ENCODE measurements at places on chromosomes 2 and 18.

- DNase-seq, result no peak
These were observed 20.0 kb upstream of the SLC8A1 start for GRCh38 chr2:40471866-40472265.

DNA sequence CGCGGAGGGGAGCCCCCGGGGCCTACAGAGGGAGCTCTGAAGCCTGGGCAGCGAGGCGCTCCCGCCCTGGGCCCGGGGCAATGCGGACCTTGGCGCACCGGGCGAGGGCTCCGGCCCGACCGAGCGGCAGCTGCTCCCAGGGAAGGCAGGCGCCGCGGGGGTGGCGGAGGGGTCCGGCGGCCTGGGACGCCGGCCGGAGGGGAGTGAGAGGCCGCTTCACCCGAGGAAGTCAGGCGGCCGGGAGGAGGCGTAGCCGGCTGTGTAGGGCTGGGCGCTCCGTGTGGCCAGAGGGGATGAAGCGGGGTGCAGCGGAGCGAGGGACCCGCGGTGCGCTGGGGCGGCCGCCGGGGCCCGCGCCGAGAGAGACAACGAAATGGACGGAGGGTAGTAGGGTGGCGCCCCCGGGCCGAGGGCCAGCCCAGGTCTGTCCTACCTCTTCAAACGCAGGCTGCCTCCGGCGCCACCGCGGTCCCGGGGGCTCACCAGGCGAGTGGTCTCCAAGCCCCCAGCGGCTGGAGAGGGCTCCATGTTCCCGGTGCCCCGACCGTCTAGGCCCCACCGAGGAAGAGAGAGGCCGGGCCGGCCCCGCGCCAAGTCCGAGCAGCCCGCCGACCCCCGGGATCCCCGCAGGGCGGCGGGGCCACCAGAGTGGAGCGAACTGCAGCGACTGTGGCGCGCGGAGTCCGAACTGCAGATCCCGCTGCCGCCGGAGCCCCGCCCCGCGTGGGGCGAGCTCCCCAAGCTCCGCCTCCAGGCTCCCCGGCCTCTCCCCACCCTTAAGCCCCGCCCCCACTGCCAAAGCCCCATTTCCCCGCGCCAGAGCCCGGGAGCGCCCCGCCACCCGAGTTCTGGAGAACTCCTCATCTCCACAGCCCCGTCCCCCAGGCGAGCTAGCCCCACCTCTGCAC lies at the start of gene SLC30A3:
SLC30A3 (minus strand) TSS at position 669 of the 908 bp plus-strand sequence; CDS start at position 528, 141 bp downstream.
- DNase-seq, result peak; percentile 97

DNA sequence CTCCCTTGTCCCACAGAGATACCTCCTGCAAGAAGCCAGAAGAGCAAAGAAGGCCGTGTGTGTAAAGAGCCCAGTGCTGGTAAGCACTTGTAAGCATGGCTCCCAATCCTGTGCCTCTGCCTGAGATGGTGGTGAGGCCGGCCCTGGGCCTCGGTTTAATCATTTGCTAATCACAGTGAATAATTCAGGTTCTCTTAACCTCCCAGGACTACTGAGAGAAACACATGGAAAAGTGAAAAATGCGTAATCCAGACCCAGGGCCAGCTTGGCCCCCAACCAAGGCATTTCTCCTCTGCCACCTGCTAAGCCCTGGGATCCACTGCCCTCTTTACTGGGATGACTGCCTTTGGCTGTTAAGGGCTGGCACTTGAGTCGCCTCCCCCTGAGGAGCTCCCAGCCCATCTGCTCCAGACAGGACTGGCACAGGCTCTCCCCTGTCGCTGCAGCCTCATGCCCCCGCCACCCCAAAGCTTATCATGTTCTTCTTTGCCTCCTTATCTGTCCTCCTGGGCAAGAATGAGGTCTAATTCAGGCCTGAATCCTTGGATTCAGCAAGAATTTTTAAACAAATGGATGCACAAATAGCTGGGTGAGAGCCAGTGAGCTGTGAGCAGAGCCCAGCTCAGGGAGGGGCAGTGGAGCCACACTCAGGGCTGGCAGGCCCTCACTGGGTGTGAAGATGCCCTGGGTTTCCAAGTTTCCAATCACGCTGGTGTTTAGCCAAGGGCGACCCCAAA lies 193.9 kb upstream of the HS6ST1 start:
- DNase-seq, result no peak

GRCh38 chr2:10968176-10968575 lies 56.4 kb downstream of the KCNF1 start:
- DNase-seq, result no peak

DNA sequence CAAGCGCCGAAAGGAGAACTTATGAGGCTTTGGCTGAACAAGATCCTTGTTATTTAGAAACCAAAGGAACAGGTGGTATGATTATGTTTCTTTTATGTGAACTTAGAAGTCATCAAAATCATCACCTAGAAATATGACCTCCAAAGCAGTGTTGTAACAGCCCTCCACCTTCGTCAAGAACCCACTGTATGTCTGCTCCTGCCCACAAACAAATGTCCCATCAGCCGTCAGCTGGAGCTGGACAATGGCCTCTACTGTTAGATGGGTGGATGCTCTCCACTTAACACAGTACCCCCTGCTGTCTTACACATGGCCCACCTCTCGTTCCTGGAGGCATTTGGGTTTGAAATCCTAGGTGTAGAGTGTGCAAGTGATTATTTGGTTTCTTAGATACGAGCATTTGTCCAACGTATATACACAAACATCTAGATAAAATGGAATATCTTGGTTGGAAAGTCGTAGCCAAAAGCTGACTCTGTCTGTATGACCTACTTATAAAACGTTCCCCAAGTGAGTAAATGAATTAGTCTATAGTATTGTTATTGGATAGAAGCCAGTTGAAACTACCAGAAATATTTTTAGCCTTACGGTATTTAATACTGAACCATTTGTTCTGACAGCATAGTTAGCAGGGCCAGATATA lies 113.0 kb downstream of the CRIM1 start:
- DNase-seq, result no peak

DNA sequence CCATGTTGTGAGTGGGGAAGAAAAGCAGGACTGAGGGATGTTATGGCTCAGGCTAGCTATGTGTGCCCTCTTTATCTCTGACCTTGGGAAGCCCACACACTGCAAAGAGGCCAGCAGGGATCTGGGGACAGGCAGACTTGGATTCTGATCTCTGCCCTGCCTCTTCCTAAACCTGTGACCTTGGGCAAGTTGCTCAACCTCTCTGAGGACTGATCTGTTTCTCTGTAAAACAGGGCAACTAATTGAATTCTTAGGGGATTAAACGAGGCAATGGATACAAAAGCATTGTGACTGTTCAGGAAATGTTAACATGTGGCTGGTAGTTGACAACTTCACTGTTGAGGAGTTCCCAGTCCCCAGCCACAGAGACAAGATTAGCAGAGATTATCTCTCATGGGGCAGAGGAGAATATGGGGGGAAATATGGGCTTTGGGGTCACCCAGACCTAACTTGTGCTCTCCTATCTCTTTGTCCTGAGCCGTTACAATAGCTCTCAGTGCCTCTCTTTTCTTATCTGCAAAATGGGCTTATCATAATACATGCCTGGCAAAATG lies 184.7 kb upstream of the GLI2 start:
- no peak for DNase-seq

- DNase-seq, result no peak
These were observed 57.0 kb upstream of the HDAC4 start for GRCh38 chr2:239457586-239458445.

DNA sequence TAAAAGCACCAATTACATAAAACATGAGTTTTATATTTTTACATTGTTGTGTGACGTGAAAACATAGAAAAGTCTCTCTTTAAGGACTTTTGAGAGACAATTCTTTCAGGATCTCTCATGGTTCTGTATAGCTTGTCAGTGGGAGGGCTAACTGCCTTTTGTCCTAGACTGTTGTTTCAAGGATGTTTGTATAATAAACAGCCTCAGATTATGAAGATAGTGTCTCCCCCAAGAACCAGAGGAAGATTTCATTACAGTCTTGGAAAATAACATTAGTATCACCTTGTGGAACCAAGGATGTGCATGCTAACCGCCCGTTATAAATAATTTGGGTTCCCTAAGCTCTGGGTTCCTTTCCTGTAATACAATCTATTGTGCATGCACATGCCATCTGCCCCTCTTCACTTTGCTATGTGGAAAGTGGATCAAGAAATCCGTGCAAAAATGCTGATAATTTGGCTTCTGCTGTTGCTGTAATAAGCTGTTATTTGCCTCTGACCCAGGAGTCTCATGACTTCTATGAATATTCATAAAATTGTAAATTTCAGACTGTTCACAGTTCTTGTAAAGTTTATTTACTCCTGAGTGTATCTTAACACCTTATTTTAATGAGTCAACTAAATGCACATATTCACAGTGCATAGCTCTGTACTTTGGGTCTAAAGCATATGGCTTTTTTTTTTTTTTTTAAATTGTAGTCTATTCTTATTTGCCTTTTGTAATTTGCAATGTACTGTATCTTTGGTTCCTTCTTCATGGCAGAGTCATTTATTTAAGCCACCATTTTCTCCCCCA lies 265.5 kb downstream of the PTH2R start:
- DNase-seq, result no peak

GRCh38 chr2:132760405-132760804 lies 90.4 kb upstream of the LYPD1 start:
- DNase-seq, result no peak

DNA sequence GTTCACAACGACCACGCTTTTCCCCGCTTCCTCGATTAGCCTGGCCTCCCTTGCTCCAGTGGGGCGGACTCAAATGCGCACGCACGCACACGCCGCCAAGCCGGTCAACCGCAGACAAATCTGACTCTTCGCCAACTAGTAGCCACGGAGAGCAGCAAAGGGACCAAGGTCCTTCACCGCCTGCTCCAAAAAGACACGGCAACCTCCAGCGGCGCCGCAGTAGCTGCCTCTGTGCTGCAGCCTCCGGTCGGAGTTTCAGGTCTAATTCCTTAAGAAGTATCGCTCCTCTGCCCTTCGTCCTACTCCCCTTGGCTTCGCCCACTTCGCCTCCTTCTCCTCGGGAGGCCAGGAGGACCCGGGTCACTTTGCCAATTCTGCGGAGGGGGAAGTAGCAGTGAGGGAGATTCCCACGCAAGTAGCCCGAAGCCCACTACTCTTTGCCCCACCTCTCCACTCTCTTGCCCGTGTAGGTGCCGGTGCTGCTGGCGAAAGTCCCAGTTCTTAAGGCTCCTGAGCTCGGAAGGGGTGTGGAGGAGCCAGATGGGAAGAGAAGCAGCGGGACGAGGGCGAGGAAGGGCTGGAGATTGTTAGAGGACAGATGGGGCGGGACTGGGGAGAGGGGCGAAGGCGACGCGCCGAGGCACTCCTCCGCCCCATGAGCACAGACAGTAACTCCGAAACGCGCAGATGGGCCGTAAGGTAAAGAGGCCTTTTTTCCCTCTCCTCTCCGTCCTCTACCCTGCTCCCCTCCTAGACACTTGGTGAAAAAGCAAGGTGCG lies 615 bp downstream of the AKAIN1 start:
- no peak for DNase-seq

DNA sequence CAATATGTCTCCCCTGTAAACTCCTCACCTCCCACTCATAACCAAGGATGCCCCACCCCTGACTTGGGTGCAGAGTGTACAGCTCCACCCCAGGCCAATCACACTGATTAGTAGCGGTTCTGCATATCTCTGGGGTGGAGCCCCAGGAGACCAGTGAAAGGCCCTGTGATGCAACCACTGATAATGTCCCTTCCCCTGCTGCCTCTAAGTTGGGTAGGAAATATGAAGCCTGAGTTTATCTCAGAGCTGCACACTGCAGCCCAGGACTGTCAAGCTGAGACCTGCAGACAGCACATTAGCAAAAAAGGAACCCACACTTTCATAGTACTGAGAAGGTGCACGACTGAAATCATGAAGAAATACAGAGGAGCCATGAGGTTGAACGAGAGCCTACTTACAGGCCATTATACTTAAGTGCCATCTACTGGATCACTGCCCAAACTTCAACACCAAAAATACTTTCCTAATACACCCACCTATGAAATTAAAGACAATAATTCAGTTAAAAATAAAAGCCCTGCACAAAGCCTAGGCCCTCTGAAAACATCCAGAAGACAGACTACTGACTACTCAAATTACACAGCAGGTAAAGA lies 455.4 kb upstream of the LRRTM4 start:
- DNase-seq, result no peak

GRCh38 chr2:222194669-222195068 lies 104.1 kb downstream of the PAX3 start:
- no peak for DNase-seq

- DNase-seq, result no peak
These were observed 745.0 kb upstream of the ACVR2A start for GRCh38 chr2:147099845-147100244.

DNA sequence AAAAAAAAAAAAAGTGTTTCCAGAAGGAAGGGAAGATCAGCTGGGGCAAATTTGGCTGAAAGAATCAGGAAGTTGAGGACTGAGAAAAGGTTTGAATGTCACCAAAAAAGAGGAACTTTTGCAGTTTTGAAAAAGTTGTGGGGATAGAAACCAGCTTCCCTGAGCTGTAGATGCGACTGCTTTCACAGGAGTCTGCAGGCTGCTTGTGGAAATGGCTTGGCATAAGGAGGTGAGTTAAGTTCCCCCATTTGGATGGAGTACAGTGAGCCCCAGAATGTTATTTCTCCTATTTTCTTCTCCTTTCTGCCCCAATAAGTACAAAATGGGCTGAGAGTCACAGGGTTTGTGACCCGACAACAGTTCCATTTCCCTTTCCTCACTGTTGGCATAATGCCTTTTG lies 16.5 kb upstream of the ME2 start:
- no peak for DNase-seq

DNA sequence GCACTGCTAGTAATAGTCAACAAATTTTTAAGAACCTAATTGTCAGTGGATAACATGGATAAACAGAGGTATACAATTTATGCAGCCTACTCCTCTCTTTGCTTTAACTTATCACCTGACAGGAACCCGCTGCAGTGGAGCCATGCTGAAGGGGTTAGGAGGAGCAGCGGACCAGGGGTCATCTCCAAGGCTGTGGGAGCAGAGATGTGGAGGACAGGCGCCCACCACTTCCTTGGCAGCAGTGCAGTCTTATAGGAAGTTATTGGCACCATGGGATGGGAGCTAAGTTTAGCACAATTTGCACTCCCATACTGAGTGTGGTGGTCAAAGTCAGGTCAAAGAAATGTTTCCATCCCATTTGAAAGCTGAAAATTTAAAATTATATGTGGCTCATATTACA lies 35.6 kb downstream of the HDLBP start:
- DNase-seq, result no peak

DNA sequence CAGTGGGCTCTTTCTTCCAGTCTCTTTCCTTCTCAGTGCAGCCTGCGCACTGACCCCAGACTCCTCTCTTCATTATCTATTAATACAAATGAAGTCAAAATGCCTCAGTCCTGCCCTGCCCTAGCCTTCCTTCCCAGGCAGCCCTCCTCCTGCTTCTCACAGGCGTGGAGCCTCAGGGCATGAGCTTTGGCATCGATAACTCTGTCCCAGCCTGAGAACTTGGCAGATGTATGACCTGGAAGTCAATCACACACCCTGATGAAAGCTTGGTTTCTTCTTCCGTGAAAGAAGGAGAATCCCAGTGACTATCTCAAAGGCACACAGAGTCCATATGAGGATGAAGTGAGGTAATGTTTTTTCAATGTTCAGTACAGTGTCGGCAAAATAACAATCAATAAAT lies 600.7 kb upstream of the ID2 start:
- no peak for DNase-seq

- DNase-seq, result no peak
These were observed 24.9 kb downstream of the HTR2B start for GRCh38 chr2:231099918-231100317.

GRCh38 chr2:26558271-26559043 lies 80.5 kb upstream of the OTOF start:
- DNase-seq, result no peak
